ENCODE measurements at places on chromosomes 1 and 21.
A peak's percentile ranks its signal among the peaks of the same experiment; 100 is the strongest.

DNA sequence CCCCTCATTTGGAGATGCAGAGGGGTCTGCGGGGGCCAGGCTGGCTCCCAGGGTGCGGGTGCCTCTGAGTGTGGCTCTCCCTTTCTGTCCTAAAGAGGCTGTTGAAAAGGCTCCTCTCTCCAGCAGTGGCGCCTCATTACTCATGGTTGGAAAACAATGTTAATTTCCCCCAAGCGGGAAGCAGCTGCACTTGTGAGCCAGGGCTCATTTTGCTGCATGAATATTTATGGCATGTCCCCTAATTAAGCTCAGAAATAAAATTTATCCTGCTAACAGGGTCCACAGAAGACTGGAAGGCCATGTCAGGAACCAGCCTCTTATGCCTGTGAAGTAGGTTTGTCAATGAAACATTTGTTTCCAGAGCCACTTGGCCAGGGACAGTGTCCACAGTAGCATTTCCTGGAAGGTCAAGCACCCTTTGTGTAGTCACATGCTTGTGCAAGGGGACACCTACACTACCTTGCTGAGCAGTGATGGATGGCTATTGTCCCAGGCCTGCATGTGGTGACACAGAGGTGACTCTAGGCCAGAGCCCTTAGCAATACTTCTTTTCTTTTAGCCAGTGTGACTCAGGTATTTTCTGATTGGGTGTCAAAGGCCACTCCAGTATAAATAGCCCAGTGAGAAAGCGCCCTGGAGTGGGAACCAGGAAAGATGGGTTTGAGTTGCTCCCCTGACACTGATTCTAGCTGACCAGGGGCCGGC is 259.0 kb downstream of the FOXD2 start:
- no peaks in the 10 kb centered on the region for H3K4me1 ChIP-seq
- H3K4me3 ChIP-seq, result no peak overlapping the region
- no peak for DNase-seq
- H3K27me3 ChIP-seq, result no peaks in the 10 kb centered on the region
- H3K36me3 ChIP-seq, result no peaks in the 10 kb centered on the region
- no peak overlapping the region for H3K27ac ChIP-seq

GRCh38 chr1:110682898-110683297 is 8.2 kb upstream of the KCNA3 start:
- H3K4me1 ChIP-seq, result no peaks in the 10 kb centered on the region
- H3K27me3 ChIP-seq, result peaks cover 21% of the 10 kb centered on the region
- DNase-seq, result no peak
- H3K36me3 ChIP-seq, result no peaks in the 10 kb centered on the region

- no peaks in the 10 kb centered on the region for H3K27me3 ChIP-seq
- H3K27ac ChIP-seq, result no peak overlapping the region
- DNase-seq, result no peak
- H3K4me1 ChIP-seq, result no peaks in the 10 kb centered on the region
These were observed 5.0 kb upstream of the RNF11 start for GRCh38 chr1:51231120-51231519.

DNA sequence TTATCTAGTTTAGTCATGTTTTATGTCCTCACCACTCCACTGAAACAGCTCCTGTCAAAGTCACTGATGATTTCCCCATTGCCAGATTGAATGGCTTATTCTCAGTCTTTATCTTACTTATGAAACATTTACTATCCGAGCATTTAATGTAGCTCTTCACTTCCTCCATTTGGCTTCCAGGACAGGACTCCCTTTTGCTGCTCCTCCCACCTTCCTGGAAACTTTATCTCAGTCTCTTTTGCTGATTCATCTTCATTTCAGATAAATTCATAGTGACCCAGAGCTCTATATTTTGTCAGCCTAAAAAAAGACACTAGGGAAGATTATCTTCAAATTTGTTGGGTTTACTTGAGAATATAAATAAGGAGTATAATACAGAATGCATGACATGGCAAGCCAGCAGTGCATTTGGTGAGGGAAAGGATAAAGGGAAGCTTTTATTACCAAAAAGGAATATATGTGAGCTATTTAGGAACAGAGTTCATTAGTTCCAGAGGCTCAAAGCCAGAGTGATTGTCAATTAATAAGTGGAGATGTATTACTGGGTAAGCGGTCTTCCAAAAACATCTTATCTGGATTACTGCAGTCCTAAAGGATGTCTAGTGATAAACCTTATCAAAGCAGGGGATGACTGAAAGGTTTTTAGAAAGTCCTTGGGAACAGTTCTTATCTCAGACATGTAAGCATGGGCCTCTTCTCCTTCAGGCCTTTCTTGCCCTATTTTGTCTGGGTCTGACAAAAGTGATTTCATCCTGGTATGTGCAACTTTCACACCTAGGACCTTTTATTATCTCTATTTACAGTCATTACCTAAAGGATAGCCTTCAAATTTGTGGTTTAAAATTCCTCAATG is 25.6 kb downstream of the IL23R start:
- H3K4me3 ChIP-seq, result no peak overlapping the region
- no peaks in the 10 kb centered on the region for H3K36me3 ChIP-seq
- no peak for DNase-seq
- H3K27ac ChIP-seq, result no peak overlapping the region
- no peaks in the 10 kb centered on the region for H3K4me1 ChIP-seq

DNA sequence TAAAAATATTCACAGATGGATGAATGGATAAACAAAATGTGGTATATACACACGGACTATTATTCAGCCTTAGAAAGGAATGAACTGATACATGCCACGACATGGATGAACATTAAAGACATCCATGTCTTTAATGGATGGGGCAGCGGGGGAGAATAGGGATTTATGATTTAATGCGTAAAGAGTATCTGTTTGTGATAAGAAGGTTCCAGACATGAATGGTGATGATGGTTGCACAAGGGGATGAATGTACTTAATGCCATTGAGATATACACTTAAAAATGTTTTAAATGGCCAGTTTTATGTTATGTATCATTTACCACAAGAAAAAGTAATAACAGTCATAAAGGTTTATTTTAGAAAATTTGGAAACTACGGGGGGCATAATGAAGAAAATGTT is 108.6 kb upstream of the WLS start:
- DNase-seq, result no peak
- no peak overlapping the region for H3K27ac ChIP-seq
- no peaks in the 10 kb centered on the region for H3K27me3 ChIP-seq
- H3K4me1 ChIP-seq, result no peaks in the 10 kb centered on the region
- H3K4me3 ChIP-seq, result no peak overlapping the region

GRCh38 chr1:97433094-97433823 is 487.6 kb downstream of the DPYD start:
- no peaks in the 10 kb centered on the region for H3K4me1 ChIP-seq
- H3K36me3 ChIP-seq, result no peaks in the 10 kb centered on the region
- no peak overlapping the region for H3K27ac ChIP-seq
- DNase-seq, result no peak
- H3K27me3 ChIP-seq, result no peaks in the 10 kb centered on the region

DNA sequence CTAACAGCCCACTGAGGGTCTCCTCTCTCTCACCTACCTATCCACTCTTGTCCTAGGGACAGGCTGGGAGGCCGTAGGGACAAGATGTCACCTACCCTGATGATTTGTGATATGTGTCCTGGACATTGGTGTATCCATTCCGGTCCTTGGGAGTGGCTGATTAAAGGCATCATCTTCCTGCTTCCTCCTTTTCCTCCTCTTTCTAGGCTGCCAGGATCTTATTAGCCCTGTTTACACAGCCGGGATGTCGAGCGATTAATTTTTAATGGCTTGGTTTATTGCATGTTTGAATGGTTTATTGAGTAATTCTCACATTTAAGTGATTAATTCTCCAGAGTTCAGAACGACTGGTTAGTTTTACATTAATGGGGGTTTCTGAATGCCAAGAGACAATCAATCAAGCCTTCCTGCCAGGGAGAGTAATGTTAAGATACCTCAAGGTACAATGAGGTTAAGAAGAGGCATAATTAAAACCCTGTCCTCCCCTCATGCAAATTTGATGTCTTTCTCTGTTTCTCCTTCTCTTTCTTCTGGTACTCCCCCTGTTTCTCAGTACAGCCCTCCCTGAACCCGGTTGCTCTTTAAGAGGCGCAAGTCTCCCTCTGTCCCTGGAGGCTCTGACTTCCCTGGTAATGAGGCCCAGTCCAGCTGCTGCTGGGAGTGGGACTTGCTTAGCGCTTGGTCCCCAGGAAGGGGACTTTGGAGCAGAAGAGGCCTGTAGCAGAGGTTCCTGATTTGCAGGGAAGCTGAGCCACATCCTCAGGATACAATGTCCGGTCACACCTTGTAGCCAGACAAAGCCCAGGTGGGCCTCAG is 50.9 kb downstream of the ACTL8 start:
- H3K27ac ChIP-seq, result no peak overlapping the region
- no peaks in the 10 kb centered on the region for H3K36me3 ChIP-seq
- no peaks in the 10 kb centered on the region for H3K4me1 ChIP-seq
- H3K27me3 ChIP-seq, result peaks cover 5% of the 10 kb centered on the region
- no peak overlapping the region for H3K4me3 ChIP-seq

DNA sequence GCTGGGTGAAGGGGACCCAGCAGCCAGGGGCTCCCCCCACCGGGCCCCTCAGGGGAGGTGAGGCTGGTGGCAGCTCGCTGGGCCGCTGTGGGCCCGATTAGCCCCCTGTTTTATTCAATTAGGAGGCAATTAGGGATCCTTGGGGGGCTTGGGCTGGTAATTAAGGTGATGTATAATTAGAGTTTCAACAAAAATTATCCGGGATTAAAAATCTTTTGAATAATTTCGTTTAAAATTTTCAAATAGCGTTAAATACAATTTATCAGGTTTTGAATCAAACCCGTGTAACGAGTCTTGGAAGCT is 4.1 kb downstream of the PRDM16 start:
- peaks cover 7% of the 10 kb centered on the region for H3K27me3 ChIP-seq
- H3K36me3 ChIP-seq, result no peaks in the 10 kb centered on the region
- H3K4me1 ChIP-seq, result no peaks in the 10 kb centered on the region
- no peak for DNase-seq
- no peak overlapping the region for H3K27ac ChIP-seq
- no peak overlapping the region for H3K4me3 ChIP-seq

GRCh38 chr21:27476696-27477095 is 509.8 kb upstream of the ADAMTS5 start:
- H3K4me3 ChIP-seq, result no peak overlapping the region
- no peaks in the 10 kb centered on the region for H3K27me3 ChIP-seq
- H3K36me3 ChIP-seq, result no peaks in the 10 kb centered on the region
- DNase-seq, result no peak

DNA sequence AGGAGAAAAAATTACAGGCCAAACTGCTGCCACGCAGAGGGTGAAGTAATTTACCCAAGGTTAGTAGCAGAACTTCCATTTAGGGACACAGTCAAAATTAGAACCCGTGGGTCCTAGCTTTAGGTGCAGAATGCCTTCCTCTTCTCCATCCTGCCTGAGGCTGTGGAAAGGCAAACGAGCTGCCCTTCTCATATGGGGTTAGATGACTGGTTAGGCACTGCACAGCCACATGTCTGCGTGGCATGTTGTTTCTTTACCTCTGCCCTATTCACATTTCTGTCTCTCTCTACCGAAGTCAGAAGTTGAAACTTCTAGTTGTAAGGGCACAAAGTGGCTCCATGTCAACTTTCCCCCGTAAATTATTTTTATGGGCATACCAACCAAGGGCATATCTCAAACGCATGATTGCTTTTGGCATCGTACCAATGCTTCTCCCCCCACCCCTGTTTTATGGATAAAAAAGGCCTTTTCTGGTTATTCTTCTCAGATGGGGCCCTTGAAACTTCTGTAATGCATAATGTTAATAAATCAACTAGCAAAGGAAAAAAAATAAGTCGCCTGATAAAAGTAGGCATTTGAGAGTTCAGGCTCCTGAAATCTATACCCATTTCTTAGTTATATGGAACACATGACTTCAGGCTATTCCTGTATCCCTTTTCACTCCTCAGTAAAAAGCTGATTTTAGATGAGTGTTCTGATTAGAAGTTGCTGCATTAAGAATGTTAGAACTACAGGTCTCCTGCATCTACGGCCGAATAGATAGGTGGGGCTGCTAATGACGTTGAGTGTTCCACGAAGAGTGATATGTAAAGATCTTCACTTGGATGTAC is 139.6 kb upstream of the NRIP1 start:
- no peak for DNase-seq
- H3K36me3 ChIP-seq, result no peaks in the 10 kb centered on the region
- no peak overlapping the region for H3K27ac ChIP-seq
- H3K27me3 ChIP-seq, result no peaks in the 10 kb centered on the region
- no peaks in the 10 kb centered on the region for H3K4me1 ChIP-seq

DNA sequence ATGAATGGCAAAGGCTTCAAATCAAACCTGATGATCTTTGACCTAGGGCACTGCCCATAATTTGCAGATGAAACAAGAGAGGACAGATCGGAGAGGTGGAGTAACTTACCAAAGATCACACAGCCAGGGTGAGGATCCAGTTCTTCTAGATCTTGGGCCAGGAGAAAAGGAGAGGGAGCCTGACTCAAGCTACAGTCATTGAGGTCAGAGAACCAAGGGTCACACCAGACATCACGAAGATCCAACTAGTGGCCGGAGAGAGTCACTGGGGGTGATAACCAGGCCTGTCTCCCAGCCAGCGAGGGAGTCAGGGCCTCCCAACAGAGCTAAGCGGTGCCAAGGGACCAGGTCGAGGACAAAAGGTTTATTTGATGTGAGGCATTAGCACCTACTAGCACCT is 115.0 kb downstream of the RIPK4 start:
- H3K4me1 ChIP-seq, result no peaks in the 10 kb centered on the region
- H3K4me3 ChIP-seq, result no peak overlapping the region
- DNase-seq, result no peak
- no peaks in the 10 kb centered on the region for H3K36me3 ChIP-seq

- H3K27ac ChIP-seq, result peak overlapping the region; percentile 96
- H3K36me3 ChIP-seq, result no peaks in the 10 kb centered on the region
- no peak for DNase-seq
- H3K27me3 ChIP-seq, result no peaks in the 10 kb centered on the region
These were observed 26.6 kb downstream of the DHRS3 start for GRCh38 chr1:12591267-12591938.

DNA sequence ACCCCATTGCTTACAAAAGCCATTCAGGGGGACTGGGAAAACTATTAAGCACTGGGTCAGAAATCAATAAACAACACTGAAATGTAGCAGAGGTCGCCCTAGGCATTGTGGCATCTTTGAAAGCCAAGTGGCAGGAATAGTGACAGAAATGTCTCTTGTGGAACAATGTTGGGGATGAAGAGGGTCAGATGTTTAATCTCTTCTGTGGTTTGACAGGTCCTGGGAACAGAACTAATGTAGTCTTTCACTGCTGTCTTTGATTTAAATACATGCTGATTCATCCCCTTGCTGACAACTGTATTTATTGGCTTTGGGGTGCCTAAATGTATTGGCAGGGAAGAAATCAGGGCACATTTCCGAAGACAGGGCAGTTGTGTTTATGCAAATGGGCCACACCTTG is 194.8 kb downstream of the ATG4C start:
- no peaks in the 10 kb centered on the region for H3K27me3 ChIP-seq
- H3K27ac ChIP-seq, result no peak overlapping the region
- no peaks in the 10 kb centered on the region for H3K36me3 ChIP-seq
- DNase-seq, result no peak

DNA sequence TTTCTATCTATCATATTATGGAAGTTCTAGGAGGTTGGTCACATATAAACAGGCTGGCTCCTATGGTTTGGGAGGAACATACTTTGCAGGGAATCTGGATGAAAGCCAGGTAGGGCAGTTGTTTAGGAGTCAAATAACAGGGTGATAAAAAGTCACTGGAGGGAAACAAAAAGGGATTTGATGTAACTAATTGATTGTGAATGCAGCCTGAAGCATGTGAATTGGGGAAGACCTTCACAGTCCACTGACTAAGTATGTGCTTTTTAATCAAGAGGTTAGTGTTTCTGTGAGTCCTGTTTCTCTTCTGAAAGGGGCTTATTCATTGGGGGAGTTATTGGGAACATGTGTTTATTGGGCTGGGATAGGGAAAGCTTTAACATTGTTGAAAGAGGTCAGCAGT is 41.3 kb downstream of the HMCN1 start:
- no peaks in the 10 kb centered on the region for H3K36me3 ChIP-seq
- no peaks in the 10 kb centered on the region for H3K27me3 ChIP-seq
- DNase-seq, result no peak
- H3K27ac ChIP-seq, result no peak overlapping the region
- no peaks in the 10 kb centered on the region for H3K4me1 ChIP-seq

Data from breast epithelium (tissue), 4 donors.